ENCODE measurements at places on chromosomes 2 and 18.

GRCh38 chr2:183250472-183250871 is 126.2 kb downstream of the NUP35 start:
- DNase-seq = no peak

DNA sequence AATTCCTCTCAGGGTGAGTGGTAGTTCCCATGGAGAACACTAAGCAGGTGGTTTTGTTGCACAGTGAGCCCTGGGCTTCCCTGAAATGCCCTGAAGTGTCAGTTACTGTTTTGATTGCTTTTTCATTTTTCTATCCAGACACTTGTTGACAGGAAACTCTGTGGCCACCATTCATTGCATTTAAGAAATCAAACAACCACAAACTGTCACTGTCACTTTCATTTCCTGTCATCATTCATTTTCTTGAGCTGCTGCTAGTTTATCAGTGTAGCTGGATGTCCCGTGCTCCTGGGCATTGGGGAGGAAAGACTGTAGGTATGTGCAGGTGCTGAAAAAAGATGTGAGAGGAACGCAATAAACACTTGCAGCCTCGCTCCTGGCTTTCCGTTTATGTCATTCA is 891.6 kb upstream of the ZEB2 start:
- DNase-seq = no peak

DNA sequence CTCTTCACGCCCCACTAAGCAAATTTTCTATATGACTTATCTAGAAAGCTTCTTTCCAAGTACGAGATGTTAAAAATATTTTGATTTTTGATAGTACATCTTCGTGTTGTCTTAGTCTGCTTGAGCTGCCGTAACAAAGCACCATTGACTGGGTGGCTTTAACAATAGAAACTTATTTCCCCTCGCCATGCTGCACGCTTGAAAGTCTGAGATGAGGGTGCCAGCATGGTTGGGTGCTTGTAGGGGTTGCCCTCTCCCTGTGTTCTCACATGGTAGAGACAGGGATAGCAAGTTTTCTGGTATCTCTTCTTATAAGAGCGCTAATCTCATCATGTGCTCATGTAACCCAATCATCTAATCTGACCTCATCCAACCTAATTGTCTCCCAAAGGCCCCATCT is 106.2 kb downstream of the TANC1 start:
- DNase-seq = no peak

- no peak for DNase-seq
Measured at GRCh38 chr2:158999458-158999857, 31.0 kb downstream of the TANC1 start.

DNA sequence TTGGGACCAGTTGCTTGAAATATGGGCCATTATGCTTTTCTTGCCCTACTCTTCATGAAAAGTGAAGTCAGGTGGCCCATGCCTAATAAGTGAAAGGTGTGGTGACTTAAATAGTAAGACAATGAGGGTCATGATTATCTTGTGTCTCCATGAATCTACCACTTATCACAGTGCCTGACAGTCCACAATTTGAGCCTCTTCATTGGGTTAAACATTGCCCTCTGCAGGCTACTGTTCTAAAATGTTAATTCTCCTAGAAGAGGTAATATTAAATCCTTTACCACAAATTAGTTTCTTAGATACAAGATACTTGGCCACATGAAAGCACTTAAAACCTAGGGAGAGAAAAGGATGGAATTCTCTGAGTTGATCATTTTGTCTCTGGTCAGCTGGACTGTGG is 4.0 kb downstream of the EGR4 start:
- no peak for DNase-seq

DNA sequence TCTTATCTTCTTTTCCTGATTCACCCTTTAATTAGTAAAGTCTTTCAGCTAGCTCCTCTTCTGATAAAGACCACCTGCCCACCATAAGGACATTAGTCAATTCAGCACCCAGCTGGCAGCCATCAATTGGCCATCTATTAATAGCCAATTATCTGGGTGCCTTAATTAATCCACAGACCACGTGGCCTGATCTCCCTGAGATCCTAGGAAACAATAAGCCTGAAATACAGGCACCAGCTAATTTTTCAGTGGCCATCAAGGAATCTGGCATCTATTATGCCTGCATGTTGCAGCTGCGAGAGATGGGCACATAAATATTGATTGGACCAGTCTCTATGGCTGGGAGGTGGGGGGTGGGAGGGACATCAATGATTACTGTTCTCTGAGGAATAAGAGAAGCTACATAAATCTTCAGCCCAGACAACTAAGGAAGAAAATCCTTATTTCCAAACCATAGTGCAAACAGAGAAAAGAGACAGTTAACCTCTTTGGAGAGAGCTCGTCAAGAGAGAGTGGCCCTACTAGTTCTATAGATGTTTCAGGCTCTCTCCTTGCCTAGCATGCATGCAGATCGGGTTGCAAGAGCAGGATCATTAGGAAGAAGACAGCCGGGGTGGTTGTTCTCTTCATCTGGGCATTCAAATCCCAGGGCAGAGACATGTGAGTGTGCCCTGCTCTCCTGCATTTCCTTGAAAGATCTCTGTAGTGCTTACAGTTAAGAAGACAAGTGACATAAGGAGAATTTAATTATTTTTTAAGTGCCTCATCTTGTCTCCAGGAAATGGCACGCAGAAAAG is 8.7 kb downstream of the GALNT14 start:
- DNase-seq = no peak

- no peak for DNase-seq
Measured at GRCh38 chr18:30743033-30743432, 299.5 kb downstream of the DSC3 start.

DNA sequence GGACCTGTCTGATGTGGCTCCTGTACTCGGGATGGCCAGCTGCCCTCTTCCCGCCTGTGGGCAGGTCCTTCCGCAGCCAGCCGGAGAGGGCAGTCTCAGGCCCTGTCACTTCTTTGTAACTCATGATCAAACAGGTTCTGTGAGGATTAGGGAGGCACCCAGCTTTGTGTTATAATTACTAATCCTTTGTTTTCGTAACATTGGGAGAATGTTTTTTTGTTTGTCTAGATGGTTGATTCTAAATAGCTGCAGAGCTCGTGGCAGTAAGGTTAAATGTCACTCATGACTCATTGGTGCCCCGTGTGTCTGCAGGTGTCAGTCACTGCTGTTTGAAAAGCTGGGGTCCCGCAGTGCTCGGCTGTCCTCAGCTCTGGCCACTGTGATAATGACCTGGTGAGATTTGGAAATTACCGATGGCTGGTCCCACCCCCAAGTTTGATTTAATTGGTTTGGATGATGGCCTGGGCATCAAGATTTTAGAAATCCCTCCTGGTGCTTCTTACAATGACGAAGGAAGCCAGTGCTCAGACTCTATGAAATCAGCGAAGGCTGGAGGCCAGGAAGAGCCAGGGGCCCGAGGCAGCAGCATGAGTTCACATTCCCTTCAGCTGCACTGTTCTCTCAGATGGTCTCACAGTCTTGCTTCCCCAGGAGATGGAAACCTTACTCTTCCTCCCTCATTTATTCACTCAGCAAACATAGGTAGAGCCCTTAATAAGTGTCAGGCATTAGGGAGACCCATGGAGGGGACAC is 172.8 kb downstream of the VAPA start:
- no peak for DNase-seq

DNA sequence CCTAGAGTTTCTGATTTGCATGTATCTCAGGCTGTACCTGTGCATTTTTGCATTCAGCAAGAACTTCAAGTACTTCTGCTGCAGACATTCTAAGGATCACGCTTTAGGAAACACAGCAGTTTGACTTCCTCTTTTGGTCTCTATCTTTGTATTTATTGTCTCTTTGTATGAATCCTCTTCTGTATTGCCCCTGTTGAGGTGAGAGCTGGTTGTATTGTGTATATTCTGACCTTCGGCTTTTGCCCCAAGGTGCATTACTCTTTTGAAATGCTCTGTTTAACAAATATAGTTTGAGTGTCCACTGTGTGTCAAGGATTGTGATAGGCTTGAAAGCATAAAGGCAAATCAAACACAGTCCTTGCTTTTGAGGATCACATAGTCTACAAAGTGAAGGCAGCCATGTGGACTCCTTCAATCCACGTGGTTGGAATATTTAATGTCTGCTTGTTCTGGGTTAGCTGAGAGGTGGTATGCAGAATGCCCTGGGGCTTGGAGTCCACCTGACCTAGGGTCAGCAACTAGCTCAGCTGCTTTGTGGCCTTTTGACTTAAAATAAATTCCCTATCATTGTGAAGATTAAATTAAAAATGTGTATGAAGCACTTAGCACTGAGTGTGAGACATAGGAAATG is 108.1 kb downstream of the LYPD6 start:
- no peak for DNase-seq

GRCh38 chr18:70464343-70465114 is 175.7 kb downstream of the SOCS6 start:
- peak; percentile 80 for DNase-seq

DNA sequence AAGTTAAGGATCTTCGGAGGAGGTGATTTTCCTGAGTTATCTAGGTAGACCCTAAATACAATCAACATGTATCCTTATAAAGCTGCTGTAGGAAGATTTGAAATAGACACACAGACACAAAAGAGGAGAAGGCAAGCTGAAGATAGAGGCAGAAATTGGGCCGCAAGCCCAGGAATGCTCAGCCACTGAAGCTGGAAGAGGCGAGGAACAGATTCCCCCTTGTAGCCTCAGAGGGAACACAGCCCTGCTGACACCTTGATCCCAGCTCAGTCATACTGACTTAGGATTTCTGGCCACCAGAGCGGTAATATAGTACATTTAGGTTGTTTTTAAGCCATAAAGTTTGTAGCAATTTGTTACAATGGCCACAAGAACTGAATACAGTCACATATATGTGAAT is 90.9 kb downstream of the ETAA1 start:
- no peak for DNase-seq

DNA sequence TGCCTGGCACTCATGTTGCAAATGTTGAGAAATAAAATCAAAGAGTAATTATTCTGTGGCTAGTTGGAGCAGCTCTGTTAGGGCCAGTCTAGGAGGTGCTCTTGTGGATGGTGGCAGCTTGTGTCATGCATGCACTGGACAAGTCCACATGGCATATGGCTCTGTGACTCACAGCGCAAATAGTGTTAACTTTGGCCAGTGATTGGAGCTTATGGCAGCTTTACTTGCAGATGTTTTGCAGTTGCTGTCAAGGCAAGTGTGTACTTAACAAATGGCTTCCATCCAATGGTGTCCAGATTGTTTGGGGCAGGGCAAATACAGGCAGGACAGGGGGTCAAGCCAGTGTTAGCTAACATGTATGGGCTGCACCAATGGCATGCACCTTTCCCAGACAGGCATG is 26.1 kb upstream of the TMX3 start:
- DNase-seq = no peak

DNA sequence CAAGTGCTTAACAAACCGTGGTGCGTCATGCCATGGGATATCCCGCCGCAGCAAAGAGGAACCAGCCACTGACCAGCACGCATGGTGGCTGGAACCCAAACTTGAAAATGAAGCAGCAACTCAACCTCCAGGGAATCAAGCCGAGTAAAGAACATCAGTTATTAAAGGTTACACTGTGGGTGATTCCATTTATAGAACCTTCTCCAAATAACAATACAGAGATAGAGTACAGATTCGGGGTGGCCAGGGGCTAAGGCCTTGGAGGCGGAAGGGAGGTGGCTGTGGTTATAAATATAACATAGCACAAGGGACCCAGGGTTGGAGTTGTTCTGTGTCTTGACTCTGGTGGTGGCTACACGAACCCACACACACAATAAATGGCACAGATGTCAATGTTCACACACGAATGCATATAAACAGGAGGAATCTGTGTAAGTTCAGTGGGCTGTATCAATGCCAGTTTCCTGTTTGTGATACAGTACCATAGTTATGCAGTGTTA is 123.1 kb downstream of the EIPR1 start:
- DNase-seq = no peak

- DNase-seq = no peak
Measured at GRCh38 chr2:149000158-149000938, 38.2 kb upstream of the LYPD6B start.

DNA sequence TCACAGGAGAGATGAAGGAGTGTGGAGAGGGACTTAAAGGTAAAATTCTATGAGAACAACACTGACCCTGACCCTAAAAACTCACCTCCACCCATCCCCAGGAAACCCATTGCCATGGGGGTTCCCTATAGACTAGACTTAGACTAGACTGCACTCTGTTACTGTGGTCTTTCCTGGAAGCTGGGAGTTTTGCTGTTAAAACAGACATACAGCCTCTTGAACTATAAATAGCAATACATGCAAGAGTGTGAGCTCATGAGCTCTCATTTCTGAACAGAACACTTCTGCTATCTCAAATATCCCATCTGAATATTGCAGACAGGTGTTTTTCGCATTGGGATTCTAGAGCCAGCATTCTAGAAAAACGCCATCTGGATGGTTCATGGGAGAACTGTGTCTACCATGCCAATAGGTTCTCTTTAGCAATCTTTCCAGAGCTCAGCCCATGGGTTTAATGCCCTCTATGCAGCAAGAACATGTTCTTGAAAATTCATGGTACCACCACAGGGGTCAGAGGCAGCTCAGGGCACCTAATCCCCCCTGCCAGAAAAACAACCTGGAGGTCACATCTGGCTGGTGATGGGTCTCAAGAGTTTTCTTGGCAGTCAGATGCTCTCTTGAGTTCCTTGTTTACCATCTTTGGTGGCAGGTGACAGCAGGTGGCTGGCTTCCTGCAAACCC is 51.9 kb downstream of the SLC14A2 start:
- no peak for DNase-seq

DNA sequence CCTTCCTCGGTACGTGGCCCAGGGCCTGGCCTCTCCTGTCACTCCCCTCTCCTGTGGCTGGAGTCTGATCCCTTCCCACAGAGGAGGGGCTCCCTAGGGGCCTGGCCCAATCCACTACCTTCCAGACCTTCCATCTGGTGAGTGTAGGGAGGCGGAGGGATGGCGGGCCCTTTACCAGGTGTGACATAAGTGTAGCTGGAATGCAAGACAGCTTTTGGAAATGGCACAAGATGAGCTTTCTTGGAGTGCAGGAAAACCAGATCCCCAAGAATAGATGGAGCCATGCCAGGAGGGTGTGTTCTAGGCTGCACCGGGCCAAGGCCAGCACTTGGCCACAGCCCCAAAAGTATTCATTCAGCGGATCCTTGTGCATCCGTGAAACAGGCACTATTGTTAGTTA is 30.1 kb downstream of the IGFBP5 start:
- DNase-seq = peak; percentile 54

GRCh38 chr2:129777146-129777545 is 202.3 kb upstream of the RAB6C start:
- no peak for DNase-seq

GRCh38 chr2:20988905-20989304 is 55.0 kb downstream of the APOB start:
- DNase-seq = no peak

- no peak for DNase-seq
Measured at GRCh38 chr2:144359684-144360083, 160.2 kb downstream of the ZEB2 start.

- no peak for DNase-seq
Measured at GRCh38 chr2:242034996-242035814, 165.7 kb downstream of the RTP5 start.

Measured in BE2C (cell line).